ENCODE measurements at places on chromosomes 5 and 9. TPM values are rescaled to one million over a fixed set of nuclear protein-coding genes. Genes with fewer than 3 reads are reported as not detected.

DNA sequence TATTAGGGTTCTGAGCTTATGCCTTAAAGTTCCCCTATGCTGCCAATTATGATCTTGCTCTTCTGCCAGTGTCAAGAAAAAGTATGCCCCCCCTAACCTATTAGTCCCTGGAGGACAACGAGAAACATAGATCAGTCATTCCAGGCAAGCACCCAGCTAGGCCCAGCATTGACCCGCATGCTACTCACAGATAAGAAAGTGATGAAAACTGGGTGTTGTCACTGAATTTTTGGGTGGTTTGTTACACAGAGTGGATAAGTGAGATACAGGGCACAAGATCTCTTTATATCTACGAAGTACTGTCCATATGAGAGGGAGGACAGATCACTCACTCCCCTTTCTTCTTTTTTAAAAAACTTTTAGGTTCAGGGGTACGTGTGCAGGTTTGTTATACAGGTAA is 6.4 kb upstream of the TEX48 start:
- no peak for DNase-seq

Gene IL13
- 0.08 TPM for polyA plus RNA-seq

Gene CCDC180
- polyA plus RNA-seq = 30.0 TPM

Gene GLDC
- polyA plus RNA-seq = 22.4 TPM

Data from left kidney (tissue), 8 donors.